ENCODE measurements at places on chromosomes 7 and 10.
A peak's percentile ranks its signal among the peaks of the same experiment; 100 is the strongest.

- DNase-seq, result no peak
Observed at GRCh38 chr10:121526135-121526790, 72.0 kb downstream of the FGFR2 start.

- DNase-seq, result peak; percentile 24
Observed at GRCh38 chr10:99548041-99548530, 15.3 kb downstream of the NKX2-3 start.

GRCh38 chr10:91796331-91797047 is 1.7 kb upstream of the TNKS2 start:
- DNase-seq, result no peak

DNA sequence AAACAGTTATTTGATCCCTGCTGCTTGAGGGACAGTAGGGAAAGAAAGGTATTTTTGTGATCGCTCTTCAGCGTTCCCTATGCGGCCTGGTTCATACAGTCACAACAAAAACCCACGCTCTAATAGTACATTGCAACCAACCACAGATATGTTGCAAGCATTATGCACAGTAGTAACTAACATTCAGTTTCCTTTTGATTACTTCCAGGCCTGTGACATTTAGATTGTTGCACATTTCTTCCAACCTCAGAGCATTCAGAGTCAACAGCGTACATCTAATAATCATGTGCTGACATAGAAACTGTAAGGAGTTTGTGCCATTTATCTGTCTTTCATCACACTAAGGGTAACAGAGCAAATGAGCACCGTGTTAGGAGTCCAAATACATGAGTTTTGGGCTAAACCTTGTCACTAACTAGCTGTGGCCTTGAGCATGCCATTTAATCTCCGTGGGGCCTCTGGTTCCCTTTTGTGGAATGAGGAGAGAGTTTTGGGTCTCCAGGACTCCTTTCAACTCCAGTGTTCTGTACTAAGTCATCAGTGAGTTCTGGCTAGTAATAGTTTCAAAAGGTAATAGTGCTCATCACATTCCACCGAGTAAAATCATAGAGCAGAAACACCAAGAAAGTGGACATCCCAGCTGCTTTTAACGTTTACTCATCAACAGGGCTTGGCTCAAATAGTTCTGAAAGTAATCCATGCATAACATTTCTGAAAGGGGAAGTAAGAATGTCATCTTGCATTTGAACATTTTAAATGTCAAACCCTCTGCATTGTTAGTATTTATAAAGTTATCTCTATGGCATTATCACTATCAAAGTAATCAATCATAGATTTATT is 99.0 kb upstream of the FZD1 start:
- peak; percentile 94 for DNase-seq

DNA sequence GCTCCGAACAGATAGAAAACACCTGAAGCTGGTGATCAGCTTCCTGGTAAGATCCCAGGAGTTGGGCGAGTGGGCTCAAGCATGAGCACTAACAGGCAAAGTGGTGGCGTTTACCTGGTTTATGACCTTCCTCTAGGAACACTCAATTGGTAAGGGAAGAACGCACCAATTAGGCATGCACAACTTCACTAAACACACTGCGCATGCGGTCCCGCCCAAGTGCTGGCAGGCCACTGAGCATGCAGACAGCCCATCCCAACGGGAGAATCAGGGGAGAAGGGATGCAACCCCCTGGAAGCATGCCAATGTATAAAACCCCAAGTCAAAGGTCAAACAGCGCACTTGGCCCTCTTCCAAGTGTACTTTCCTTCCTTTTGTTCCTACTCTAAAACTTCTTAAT is 70.4 kb downstream of the LYZL2 start:
- DNase-seq, result no peak

DNA sequence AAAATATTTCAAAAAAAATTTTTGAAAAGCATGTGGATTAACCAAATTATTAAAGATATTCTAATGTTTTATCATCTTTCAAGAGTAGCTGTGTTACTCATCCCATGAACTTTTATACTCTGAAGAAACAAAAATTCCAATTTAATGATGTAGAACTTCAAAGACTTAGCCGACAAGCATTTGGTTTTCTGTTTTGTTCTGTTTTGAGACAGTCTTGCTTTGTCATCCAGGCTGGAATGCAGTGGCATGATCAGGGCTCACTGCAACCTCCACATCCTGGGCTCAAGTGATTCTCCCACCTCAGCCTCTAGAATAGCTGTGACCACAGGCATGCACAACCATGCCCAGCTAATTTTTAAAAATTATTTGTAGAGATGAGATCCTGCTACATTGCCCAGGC is 17.8 kb upstream of the LCOR start:
- peak; percentile 93 for DNase-seq

- DNase-seq, result no peak
Observed at GRCh38 chr10:46245381-46245900, 41.4 kb upstream of the ANTXRL start.

GRCh38 chr10:103476046-103476768 is 2.8 kb downstream of the CALHM3 start:
- DNase-seq, result no peak
